ENCODE measurements at places on chromosomes 4 and X. TPM values are rescaled to one million over a fixed set of nuclear protein-coding genes. Genes with fewer than 3 reads are reported as not detected.

DNA sequence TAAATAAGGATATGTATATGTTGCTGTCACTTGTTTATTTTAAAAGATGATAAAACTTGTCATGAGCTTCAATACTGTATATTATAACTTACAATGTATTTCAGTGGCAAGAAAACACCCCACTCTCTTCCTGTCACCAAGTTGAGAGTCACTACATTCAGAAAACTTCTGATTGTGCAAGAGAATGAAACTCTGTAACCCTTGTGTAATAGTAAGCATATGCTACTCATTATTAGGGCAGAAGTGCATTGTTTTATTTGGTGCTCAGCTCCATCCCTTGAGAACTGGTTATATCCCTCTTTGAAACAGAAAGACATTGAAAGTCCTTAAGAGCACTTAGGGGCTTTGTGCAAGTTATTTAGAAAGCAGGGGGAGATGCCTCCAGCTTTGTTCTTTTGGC is 594.5 kb downstream of the ARAP2 start:
- no peak for DNase-seq

Gene MAGEA9B
- not detected for total RNA-seq

DNA sequence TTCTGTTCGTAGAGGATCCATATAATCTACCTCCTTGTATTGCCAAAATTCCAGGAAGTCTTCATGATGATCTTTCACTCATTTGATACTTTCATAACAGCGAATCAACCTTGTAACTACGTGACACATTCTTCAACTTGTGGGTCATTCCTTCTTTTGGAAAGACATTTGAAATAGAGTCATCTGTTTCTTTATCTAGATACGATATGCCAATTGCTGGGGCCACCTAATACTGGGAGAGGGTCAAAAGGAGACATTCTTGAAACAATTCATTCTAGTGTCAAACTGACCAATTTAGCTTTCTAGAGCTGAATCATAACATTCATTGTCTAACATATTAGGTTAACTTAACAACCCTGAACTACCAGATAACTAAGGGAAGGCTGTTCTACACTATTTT is 62.9 kb upstream of the SMAD1 start:
- no peak for DNase-seq

Gene ENPP6
- total RNA-seq = not detected

GRCh38 chr4:128751354-128751753 is 58.1 kb upstream of the JADE1 start:
- DNase-seq = no peak

DNA sequence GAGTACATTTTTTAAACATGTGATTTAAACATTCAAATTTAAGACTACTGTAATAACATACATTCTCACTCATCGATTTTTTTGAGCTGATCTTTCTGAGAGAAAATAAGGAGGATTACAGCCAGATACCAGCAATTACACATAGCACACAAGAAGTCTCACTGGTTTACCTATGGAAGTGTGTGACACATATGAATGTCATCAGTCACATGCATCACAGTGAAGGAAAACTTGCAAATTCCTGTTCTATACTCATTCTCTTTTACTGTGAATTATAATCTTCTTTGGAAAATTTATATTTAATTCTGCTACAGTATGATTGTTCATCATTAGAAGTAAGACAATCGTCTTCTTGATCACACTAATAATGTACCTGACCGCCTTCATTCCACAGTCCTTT is 21.3 kb upstream of the BMP2K start:
- DNase-seq = no peak

- no peak for DNase-seq
Observed at GRCh38 chr4:10459305-10459704, 2.1 kb upstream of the ZNF518B start.

Gene SMIM10L2A
- not detected for total RNA-seq

Gene SULT1E1
- total RNA-seq = not detected

GRCh38 chrX:41561045-41561444 is 113.9 kb downstream of the NYX start:
- peak; percentile 89 for DNase-seq

DNA sequence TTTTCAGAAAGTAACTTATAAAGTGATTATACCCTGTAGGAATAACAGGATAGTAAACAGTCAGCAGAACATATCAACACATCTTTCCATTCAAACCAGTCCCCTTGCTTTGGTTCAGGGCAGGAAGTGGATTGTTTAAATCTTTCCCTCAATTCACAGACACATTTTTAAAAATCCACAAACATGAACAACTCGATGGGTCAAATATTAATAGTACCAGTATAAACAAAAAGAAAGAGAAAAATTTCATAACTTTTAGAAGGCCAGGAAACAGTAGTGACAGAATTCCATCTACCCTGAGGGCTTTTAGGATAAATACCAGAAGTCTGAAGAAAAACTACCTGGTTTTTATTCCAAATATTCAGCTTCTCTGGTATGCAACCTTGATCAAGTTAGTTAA is 1072.8 kb upstream of the PABPC4L start:
- no peak for DNase-seq

GRCh38 chr4:112279882-112280315 is 5.8 kb downstream of the TIFA start:
- peak; percentile 22 for DNase-seq

DNA sequence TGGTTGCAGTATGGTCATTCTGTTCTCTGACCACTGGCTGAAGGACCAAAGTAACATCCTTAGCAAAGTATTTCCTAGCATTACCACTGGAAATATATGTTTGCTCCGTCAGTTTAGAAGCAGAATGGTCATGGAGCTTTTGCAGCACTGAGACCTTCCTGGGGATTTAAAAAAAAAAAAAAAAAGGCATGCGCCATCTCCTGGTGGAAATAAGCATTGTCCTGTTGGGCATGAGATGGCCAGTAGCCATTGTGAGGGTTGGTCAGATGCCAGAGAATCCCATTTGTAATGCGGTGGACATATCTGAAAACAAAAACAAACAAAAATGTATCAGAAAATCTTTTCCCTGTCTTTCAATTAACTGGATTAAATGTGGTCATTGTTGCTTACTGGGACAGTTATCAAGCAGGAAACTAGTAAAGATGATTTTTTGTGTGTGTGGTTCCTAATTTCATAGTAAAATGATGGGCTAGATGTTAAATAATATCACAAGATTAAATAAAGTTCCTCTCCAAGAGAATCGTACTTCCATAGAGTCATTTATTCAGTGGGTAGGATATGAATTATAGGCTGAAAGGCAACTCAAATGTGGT is 139.6 kb downstream of the SOWAHB start:
- DNase-seq = peak; percentile 87

Gene GAGE13
- total RNA-seq = not detected

GRCh38 chrX:129925305-129926092 is 19.5 kb downstream of the UTP14A start:
- peak; percentile 69 for DNase-seq

- peak; percentile 68 for DNase-seq
Observed at GRCh38 chrX:53093177-53093655, 726 bp upstream of the KANTR start.

GRCh38 chr4:159725571-159725970 is 622.7 kb downstream of the RAPGEF2 start:
- peak; percentile 15 for DNase-seq

GRCh38 chrX:17411205-17411604 is 36.2 kb downstream of the NHS start:
- DNase-seq = no peak

DNA sequence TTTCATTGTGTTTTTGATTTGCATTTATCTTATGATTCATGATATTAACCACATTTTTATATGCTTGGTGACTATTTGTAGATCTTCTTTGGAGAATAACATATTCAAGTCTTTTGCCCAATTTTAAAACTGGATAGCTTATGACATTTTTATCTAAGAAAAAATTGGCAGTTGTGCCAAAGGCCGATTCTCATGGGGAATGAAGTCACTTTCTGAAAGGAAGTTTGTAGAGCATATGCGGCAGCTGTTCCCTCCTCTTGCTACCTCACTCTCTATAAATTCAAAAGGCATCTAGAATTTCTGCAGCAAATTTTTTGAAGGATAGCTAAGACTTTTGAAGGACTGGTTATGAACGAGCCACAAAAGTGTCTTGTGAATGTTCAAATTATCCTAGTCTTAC is 2353.5 kb downstream of the ARAP2 start:
- peak; percentile 87 for DNase-seq

DNA sequence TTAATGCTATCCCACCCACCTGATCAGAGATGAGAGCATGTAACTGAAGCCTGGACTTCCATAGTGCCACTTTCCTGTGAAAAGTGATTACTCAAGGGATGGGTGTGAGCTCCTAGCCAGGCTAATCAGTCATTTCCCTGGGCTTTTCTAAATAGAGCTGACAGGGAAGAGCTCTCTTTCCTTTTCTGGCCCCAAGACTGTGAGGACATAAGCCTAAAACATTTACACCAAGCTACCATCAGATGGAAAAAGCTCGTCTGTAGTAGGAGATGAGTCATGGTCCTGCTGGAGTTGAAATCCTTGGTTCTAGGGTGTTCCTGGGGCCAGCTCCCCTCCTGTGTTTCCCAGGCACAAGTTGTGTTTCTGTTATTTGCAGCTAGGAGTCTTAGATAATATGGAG is 52.4 kb upstream of the NDP start:
- DNase-seq = peak; percentile 56

Gene GRIA2
- total RNA-seq = not detected

GRCh38 chr4:1293531-1293941 is 3.8 kb downstream of the MAEA start:
- DNase-seq = no peak

Gene PAK3
- total RNA-seq = not detected

- DNase-seq = peak; percentile 90
Observed at GRCh38 chr4:168605411-168605810, 108.6 kb downstream of the PALLD start.

- no peak for DNase-seq
Observed at GRCh38 chr4:155564086-155564485, 102.6 kb upstream of the GUCY1A1 start.

DNA sequence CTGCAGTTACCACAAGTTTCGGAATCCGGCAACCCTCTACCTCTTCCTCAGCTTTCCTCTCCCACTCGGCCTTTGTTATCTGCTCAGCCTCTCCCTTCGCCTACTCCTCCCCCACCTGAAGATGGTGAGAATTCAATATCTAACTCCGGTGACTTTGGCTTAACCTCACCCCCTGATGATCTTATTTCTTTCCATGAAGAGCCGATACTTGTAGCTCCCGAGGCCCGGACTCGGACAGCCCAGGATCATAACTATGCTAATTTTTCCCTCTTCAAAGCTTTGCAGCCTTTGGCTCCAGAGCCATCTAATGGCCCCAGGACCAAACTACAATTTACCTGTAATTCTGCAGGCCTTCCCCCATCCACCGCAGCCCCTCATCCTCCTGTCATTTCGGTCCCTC is 32.0 kb upstream of the MGST2 start:
- DNase-seq = no peak

DNA sequence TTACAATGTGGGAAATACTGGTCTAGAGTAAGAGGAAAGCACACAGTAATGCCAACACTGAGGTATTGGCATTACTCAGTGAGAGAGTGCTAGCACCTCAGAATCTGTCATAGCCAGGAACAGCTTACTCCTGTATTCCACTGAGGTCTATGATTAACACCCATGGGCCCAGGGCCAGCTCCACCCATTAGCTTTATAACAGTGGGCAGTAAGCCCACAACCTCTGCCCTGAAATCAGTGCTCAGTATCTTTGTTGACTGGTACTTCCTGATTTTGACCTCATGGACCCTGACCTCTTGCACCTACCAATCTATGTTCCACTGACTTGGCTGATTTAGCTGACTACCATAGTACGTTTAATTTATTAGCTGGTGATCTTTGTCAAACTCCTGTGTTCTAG is 56.1 kb downstream of the LANCL3 start:
- no peak for DNase-seq

GRCh38 chr4:37973441-37973840 is 13.2 kb downstream of the PTTG2 start:
- no peak for DNase-seq

DNA sequence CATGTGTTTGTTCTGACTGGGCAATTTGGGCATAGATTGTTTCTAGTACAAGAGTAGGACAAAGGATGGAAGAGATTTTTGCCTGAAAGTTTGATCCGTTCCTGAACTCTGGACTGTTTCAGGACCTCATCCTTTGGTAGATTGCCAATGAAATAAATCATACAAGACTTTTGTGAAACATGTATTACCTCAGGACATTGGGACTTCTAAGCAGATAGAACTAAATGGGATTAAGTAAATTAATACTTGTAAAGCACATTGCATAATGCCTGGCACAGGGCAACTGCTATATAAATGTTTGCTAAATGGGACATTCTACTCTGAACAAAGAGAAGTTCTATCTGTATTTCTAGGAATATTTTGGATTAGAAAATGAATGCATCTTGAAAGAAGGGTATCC is 164.8 kb upstream of the RPS6KA3 start:
- no peak for DNase-seq

Gene GPR119
- not detected for total RNA-seq

Gene SHOX
- total RNA-seq = not detected

Gene NOX1
- total RNA-seq = not detected

GRCh38 chr4:75733369-75733768 is 9.0 kb downstream of the USO1 start:
- peak; percentile 65 for DNase-seq

DNA sequence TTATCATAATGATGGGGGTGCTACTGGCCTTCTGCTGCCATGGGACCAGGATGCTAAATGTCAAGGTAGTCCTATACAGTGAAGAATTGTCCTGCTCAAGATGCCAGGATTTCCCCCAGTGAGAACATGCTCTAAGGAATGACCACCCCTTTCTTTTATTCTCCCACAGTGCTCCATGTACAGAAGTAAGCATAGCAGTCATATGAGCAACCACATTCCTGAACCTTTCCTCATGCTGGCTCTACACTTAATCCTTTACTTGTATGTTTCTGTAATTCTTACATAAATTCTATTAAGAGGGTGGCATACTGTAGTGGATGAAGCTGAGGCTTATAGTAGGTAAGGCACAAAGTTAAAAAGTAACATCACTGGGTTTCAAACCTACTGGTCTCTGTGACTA is 20.2 kb downstream of the CYP2U1 start:
- DNase-seq = peak; percentile 56

Gene GPRASP1
- 1.5 TPM for total RNA-seq

GRCh38 chr4:173242466-173243250 is 74.0 kb downstream of the GALNT7 start:
- peak; percentile 71 for DNase-seq

Gene PFKFB1
- not detected for total RNA-seq

Gene RS1
- total RNA-seq = not detected

DNA sequence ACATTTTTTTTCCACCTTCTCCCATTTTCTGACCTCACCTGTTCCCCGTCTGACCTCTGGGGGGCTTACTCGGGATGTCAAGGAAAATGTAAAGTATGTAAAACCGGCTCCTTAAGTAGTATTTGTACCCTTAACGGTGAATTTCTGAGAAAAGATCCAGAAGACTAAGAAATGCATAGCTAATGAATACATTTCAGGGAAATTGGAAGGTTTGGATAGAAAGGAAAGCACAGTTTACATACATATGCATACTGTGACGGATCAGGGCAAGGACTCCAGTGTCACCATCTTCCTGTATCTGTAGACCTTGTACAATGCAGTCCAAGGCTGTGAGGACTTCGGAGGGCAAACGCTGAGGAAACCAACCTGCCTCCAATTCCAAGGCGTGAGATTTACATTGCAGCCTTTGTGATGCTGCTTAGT is 2185.9 kb upstream of the TENM3 start:
- no peak for DNase-seq

All from LHCN-M2 (cell line).